Natural killer cell treated with Interleukin-12 subunit alpha and Interleukin-12 subunit beta and Interleukin-15 and Interleukin-18, amount 100 ng/mL, for 72 hours (primary cell): ENCODE measurements at places on chromosomes 7 and 10.

DNA sequence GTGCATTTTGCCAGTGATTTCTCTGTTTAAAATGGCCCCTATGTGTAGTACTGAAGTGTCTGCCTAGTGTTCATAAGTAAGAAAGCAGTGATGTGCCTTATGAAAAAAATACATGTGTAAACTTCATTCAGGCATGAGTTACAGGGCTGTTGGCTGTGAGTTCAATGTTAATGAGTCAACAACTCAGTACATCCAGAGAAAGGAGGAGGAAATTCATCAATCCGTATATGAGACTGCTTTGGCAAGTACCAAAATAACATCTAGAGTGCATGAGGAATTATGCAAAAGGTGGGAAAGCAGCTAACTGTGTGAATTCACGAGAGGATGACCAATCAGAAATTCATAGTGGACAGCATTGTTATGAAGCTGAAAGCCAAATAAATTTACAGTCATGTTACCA lies 255.6 kb downstream of the ZEB1 start:
- DNase-seq: no peak

DNA sequence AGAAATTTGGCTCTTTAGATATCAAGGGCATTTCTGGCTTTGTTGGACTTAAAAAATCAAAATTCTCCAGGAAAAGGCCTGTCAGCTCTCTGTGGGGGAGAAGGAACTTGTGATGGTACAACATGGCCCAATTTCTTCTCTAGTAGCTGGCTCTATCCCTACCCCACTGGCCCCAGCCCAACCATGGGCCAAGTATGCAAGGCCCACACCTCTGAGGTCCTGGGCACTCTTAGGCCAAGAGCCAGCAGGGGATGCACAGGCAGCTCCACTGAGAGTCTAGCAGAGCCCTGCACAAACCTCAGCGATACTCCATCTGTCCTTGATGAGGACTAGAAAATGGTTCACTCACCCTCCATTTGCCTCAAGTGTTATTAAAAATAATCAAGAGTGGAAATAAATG lies 261.2 kb downstream of the C7orf25 start:
- no peak for DNase-seq

DNA sequence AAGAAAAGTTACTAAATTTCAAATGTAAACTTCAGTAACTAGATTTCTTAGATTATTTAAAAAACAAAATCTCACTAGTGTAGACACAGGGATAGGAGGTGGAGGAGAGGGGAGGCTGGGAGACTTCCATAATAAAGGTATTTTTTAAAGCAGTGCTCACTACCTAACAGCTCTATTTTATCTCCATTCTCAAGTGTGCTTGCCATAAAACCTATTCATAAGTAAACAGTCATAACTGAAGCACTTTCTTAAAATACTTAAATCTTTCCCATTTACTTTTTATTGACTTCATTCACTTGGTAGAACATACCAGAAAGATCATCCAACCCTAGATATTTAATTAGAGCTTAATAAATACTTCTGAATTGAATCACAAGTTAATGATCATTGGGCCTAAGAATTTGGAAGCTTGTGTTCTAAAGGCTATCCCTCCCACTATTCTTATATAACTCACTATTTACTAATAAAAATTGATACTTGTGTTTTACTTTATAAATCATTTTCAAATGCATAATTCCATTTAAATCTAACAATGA lies 107.4 kb downstream of the SNX13 start:
- DNase-seq: no peak

DNA sequence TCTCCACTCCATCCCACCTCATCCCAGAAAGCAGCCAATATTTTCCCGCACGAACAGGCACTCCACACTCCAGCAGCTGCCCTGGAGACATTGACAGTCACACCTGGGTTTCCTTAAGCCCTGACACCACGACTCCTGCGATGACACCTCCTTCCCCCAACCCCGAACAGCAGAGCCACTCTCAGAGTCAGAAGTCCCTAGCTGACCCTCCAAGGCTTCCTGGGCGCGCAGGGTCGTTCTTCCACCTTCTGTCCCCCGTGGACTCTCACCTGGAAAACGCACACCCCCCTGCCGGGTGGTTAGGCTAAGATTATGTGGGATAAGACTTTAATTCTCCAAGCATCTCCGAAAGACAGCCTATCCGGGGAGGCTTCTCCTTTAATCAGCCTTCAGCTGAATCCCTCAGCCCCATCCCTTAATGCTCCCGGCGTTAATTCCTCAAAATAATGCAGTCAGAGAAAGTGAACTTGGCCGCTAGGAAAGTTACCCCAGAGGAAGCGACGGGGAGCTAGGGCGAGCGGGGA lies 1.1 kb downstream of the DENND11 start:
- no peak for DNase-seq

GRCh38 chr10:116014326-116014725 lies 258.7 kb downstream of the GFRA1 start:
- no peak for DNase-seq

DNA sequence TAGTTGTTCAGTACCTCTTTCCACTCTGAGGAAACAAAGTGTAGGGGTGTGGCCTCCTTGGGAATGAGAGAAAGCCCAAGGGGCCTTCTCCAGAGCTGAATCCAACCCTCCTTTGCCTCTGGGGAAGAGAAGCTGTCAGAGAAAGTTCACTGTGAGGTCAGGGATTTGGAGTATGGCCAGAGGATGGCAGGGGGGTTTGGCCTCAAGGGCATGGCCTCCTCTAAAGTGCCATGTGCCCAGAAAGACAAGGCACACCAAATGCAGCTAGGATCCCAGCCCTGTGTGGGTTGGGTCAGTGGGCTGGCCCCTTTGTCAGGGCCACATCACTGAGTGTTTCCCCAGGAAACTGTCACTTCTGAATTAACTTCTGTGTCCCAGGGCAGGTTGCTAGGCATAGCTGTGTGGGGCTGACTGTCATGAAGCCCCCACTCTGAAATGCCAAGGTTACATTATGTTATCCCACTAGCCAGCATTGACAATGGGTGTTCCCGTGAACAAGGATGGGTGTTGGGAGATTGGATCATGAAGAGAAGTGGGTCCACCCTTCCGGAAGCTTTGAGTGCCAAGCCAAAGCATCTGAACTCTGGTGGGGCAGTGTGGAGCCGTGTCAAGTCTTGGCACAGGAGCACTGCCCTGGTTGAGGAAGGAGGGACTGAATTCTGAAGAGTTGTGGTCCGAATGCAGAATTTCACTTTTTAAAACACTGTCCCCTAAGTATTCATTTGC lies 123.3 kb downstream of the ZMIZ1 start:
- DNase-seq: no peak

DNA sequence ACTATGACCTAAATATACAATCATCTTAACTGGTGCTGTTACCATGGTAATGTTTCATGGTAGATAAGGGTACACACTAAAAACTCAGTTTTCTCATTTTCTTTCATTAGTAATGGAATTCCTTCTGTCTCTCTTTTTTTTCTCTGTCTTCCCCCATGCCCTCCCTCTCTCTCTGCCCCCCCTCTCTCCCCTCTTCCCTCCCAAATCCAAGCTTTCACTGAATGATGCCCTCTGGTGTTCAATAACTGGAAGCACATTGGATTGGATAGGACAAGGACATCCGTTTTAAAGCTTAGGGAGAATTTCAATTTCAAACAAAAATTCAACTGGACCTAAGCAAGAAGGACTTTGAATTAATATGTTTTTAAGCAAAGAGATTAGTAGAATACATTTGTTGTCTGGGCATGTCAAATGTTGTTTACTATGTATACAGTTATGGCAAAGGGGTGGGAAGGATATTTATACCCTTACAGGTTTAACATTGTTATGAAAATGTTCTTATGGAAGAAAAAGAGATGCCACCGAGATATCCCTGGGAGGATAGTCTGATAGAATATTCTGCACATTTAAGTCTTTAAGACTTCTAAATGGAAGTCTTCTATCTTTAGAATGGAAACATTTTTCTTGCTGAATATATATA lies 6.1 kb downstream of the CHRM2 start:
- no peak for DNase-seq

- no peak for DNase-seq
These were observed 29.2 kb upstream of the PITRM1 start for GRCh38 chr10:3201796-3202195.

GRCh38 chr10:124338276-124338925 lies 80.3 kb downstream of the OAT start:
- DNase-seq: no peak

GRCh38 chr10:117004227-117005025 lies 561 bp downstream of the SHTN1 start:
- DNase-seq: no peak

- no peak for DNase-seq
These were observed 188.4 kb downstream of the PPP1R17 start for GRCh38 chr7:31875424-31875823.

DNA sequence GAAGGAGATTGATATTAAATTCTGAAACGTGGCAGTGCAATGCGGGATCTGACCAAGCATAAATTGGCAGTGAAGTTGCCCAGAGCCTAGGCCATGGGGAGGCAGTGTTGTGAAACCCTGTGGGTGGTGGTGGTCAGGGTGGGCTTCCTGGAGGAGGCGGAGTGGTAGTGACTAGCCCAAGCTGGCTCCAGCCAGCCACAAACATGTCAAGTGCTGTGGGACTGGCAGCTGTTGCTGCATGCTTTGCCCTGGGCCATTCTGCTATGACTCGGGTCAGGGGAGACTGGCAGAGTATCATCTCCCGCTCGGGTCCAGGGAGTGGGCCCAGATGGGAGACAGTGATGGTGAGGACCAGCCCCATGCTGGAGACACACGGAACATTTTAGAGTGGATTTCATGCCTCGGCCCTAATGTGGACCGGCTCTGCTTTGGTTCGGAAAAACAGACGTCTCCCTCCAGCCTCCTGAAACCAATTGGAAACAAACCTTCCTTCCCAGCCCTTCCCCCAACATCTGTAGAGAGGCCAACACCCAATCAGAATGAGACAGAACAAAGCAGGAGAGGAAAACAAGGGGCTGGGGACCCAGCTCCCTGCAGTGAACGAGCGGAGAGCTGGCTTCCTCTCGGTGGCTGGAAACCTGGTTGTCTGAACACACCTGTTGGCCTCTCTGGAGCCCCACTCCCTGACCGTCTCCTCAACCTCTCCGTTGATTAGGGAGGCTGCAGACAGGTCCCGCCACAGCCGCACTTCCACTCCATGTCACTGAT lies 58.2 kb downstream of the TMEM270 start:
- DNase-seq: no peak

DNA sequence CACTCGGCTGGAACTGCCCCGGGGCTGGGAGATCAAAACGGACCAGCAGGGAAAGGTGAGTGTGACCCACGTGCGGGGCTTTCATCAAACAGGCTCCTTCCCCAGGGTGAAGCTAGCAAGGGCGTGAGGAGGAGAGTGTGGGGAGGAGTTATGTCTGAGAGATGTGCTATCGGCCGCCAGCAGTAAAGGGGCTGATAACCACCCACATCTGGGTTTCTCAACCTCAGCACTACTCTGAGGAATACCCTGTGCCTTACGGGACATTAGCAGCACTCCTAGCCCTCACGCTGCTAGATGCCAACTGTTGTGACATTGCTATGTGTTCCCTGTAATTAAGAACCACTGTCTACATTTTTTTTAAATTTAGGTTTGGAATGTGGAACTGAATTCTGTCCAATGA lies 113.9 kb upstream of the STK17A start:
- no peak for DNase-seq

DNA sequence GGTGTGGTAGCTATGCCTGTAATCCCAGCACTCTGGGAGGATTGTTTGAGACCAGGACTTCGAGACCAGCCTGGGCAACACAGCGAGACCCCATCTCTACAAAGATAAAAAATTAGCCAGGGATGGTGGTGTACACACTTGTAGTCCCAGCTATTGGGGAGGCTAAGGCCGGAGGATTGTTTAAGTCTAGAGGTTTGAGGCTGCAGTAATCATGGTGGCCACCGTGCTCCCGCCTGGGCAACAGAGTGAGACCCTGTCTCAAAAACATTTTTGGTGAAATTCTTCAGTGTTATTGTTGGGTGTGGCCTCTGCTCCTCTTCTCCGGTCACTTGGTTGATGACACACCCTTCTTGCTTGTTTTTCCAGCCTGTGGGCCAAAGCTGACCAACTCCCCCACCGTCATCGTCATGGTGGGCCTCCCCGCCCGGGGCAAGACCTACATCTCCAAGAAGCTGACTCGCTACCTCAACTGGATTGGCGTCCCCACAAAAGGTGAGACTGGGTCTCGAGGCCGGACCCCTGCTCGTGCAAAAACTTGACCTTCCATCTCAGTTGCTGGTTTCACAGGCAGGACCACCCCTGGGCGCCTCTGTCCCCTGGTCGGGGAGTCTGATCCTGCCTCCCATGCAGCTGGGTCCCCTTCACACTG lies 10.6 kb downstream of the PFKFB3 start:
- peak; percentile 53 for DNase-seq

- DNase-seq: no peak
These were observed 1197.7 kb upstream of the LRRN3 start for GRCh38 chr7:109893231-109893630.

- no peak for DNase-seq
These were observed 27.4 kb upstream of the NDST2 start for GRCh38 chr10:73838827-73839226.

GRCh38 chr7:79282070-79282694 lies 171.3 kb downstream of the MAGI2 start:
- no peak for DNase-seq

GRCh38 chr7:106573125-106573663 lies 87.8 kb downstream of the CCDC71L start:
- no peak for DNase-seq

DNA sequence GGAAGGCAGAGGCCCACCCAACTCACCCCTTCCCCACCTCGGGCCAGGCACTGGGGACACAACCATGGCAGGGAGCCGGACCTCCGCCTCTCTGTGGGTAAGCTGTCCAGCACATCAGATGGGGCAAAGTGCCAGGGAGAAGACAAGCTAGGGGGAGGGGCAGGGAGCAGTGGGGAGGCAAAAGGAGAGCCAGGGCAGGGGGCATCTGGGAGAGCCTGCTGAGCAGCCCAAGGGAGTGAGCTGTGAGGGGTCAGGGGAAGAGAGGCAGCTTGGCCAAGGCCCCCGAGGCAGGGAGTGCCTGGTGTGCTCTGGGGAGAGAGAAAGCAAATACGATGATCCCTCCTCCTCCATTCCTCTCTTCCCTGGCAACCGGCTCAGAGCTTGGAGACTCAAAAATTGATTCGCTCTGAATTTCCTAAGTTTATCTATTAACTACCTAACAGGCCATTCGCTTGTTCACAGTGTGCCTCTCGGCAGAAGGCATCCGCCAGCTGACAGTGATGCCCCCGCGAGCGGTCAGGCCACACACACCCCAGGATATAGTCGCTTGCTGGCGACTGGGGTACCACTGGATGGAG lies 4.5 kb downstream of the CAMK2B start:
- DNase-seq: no peak

DNA sequence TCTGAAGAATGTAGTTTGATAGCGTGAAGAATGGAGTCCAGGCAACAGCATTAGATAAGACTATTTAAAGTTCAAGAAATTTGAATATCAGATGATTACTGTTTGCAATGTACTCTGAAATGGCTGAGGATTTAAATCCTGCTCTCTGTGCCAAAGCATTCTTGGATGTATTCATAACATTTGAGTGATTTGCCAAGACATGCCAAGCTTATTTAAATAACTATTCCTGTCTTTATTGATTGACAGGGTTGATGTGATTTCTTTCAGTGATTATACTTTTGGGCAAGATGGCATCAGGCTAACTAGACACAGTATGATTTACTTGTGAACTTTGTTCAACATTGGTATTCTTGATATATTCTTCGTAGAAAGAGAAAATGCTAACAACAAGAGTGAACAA lies 168.7 kb downstream of the GNAI1 start:
- DNase-seq: no peak
